Renal pelvis (tissue), 12 donors: ENCODE measurements at places on chromosomes 6 and 20. TPM values are rescaled to one million over a fixed set of nuclear protein-coding genes. Genes with fewer than 3 reads are reported as not detected.

- no peak for DNase-seq
These were observed 84.5 kb downstream of the HIVEP2 start for GRCh38 chr6:142860498-142860897.

GRCh38 chr20:60137657-60138245 lies 179.5 kb downstream of the CDH26 start:
- no peak for DNase-seq

DNA sequence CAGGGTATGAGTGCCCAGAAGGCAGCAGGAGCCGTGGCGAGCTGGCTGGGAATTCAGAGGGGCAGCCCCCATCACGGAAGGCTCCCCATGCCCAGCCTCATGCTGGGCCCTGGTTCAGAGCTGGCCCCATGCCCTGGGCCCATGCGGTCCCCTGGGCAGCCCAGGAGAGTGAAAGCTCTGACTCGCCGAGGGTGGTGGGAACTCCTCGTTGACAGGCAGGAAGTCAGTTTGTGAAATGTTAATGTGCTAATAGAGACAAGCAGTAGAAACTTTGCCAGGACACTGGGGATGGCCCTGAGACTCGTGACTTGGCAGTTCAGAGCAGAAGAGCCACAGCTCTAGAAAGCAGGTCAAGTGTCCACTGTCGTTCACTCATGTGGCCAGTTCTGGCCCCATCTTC lies 353.0 kb downstream of the TAF4 start:
- DNase-seq: no peak

DNA sequence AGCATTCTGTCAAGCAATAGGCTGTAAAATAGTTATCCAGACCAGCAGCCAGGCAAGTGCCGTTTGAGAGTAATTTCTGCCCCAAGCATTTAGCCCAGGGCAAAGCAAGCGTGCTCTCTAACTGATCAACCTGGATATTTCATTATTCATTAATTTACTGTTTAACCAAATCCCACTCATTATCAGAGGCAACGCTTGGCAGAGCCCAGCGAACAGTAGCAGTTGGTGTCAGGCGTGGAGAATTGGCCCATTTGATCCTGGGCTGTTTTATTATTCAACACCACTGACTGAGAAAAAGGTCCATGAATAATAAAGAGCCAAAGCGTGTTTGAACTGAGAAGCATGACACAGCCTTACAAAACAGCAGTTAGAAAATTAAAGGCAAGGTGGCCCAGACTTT lies 35.3 kb downstream of the TFAP2B start:
- no peak for DNase-seq

DNA sequence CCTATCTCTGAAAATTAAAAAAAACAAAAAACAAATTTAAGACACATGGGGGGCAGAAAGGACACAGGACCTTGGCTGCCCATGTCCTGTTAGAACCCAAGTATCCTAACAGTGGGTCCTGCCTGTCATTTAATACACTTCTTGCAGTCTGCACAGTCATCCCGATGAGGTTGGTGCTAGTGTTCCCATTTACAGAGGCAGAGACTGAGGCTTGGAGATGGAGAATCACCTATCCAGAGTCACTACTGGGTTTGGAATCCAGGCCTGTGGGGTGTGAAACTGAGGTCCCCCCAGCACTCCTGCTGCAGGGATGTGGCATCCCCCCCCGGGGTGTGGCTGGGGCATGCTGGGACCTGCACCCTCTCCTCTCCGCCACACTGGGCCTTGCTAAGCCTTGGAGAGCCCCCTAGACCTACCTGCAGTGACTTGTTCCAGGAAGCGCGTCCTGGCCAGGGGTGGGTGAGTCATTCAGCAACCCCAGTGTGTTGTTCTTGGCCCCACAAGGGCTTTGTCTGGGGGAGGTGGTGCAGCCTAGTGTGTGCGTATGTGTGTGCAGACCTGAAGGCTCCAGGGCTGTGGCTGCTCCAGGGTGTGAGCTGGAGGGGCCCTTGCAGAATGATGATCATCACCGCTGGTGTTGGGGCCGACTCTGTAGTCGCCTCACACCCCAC lies 49.7 kb downstream of the BCAS4 start:
- DNase-seq: no peak

DNA sequence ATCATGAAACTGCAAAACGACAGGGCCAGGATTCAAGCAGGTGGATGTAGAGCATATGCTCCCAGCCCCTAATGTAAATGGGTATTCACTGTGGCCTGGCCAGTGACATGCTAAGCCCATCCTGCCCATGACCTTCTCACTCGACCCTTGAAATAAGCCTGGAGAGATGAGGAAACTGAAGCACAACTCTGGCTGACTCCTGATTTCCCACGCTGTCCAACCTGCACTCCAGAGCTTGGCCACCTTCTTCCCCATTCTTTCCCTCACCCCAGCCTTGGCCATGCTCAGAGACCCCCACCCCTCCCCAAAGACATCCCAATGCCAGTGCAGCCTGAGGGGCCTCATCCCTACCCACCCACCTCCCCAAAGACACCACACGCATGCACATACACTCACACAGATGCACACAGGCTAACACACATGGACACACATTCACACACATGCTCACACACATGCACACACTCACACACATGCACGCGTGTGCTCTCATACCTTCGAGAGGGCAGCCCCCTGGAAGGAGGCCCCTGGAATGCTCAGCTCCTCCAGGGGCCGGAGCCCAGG lies 12.4 kb downstream of the TFEB start:
- DNase-seq: no peak

DNA sequence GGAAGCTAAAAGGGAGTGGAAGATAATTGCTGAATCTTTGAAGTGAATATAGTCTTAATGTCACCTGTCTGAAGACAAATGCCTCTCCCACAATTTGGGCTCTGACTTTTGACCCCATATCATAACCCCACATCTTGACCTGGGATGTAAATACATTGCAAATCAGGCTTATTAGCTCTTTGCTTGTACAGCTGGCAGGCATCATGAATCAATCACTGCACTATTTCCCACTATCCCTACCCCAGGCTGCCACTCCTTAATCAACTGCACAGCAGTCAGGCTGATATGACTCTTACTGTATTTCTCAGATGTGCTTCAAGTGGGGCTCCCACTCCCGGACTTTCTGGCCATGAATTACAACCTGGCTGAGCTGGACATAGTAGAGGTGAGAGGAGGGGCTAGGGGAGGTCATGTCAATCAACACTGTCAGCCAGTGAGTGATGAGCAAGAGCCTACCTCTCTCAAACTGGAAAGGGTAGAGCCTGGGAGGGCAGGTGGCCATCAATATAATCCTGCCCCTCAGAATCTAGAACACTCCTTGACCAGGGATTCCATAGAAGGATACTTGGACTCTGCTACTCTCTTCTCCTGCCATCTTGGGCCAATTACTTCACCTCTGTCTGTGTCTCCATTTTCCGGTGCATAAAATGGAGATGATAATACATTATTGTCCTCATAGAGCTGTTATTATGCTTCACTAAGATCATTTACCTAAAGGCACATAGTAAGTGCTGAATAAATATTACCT lies 10.5 kb upstream of the BPIFB3 start:
- no peak for DNase-seq

Gene RNF217
- 16.4 TPM for polyA plus RNA-seq

DNA sequence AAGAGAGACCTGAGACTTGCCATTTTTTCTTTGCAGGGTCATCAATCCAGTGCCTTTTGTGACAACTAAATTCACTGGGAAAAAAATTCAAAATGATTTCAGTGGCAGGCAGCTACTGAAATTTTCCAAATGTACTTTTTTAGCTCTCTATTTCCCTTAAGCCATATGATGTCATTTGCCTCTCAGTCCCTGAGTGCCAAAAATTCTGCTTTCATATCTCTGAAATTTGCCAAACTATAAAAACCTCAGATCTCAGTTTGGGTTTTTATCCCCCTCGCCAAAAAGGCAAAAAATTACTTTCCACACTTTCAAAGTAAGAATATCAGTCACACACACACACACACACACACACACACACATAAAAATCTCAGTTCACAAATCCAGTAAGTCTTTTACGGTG lies 651.3 kb upstream of the ARID1B start:
- DNase-seq: no peak

Gene HRH3
- 0.11 TPM for polyA plus RNA-seq

GRCh38 chr20:31594558-31595379 lies 10.3 kb upstream of the ID1 start:
- no peak for DNase-seq

- no peak for DNase-seq
These were observed 14.5 kb downstream of the NPEPL1 start for GRCh38 chr20:58706975-58707681.

Gene CCM2L
- polyA plus RNA-seq: 7.0 TPM

DNA sequence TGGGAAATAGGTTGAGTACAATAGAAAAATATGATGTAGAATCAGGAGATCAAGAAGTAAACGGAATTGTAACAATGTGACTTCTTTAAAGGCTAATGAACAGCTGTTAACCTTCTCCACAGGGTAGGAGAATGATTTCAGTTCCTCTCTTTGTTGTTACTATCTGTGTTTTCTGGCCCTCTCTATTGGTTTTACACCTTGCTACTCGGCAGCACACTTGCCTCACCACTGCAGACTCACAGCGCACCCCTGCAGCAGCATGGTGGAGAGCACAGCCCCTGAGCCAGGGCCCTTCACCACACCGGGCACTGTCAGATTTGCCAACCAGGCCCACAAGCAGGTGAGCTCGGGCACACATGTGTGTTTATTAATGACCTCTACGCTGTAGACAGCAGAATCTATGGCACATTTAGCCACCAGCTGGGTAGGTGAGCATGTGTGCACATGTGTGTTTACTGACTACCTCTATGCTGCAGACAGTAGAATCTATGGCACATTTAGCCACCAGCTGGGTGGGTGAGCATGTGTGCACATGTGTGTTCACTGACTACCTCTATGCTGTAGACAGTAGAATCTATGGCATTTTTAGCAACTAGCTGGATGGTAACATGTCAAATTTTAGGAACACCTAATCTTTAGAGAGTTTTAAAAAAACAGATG lies 16.8 kb downstream of the SFT2D1 start:
- DNase-seq: no peak

Gene BTN3A1
- polyA plus RNA-seq: 31.5 TPM

DNA sequence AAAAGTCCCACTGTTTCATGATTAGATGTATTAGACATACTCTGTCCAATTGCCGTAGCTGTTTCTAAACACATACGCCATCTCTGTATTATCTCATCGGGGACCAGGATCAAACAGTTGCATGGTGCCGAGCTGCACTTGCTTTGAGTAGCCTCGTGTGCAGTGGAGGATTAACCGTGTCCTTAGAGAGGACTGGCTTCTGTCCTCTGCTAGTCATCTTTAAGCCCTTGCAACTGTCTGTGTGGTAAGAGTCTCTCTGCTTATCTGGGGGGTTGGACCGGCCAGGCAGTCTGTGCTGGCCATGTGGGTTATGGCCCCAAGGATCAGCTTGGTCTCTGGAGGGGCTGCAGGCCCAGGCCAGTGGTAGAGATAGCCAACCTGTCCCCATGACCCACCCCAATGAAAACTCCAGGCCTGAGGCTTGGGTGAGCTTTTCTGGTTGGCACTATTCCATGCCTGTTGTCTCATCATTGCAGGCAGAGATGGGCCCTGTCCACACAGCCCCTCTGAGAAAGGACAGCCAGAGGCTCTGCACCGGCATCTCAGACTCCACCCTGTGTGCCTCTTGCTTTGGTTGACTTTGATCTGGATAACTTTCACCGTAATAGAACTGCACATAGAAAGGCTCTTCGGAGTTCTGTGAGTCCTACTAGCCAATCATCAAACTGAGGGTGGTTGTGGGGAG lies 137.3 kb upstream of the SNX9 start:
- no peak for DNase-seq

DNA sequence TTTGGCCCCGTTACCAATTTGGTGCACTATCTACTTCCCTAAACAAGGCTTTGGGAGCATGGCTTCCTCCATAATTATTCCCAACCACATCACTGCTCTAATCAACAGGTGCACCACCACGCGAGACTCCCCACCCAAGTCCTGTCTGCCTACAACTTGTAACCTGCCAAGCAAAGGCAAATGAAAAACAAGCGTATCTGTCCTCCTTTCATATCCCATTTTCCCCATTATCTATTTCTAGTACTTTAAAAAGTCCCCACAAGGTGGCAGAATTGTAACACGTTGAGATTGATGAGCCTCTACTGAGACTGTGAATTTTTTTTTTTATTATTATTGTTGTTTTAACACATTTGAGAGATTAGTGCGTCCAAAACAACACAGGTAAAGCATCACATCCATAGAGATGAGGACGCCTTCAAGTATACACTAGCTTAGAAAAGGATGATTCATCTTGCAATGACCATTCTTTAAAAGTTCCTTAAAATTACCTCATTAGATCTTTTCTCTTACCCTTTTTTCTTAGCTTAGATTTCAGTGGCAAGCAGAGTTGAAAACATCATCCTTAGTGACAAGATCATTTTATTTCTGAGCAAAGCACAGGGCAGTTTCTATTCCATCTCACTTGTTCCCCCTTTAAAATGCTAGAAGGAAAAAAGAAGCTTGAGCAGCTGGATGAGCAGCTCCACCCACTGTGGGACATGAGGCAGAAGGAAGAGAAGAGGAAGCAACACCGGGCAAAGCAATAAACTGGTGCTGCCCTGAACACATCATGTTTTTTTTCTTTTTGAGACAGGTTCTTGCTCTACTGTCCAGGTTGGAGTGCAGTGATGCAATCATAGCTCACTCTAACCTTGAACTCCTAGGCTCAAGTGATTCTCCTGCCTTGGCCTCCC lies 210.8 kb downstream of the ARHGAP18 start:
- peak; percentile 51 for DNase-seq

Gene PDCD2
- 71.6 TPM for polyA plus RNA-seq

GRCh38 chr6:99384507-99384906 lies 9.5 kb downstream of the COQ3 start:
- no peak for DNase-seq
